SK-N-SH (cell line): ENCODE measurements at places on chromosomes 7 and 10. TPM values are rescaled to one million over a fixed set of nuclear protein-coding genes. Genes with fewer than 3 reads are reported as not detected.
A peak's percentile ranks its signal among the peaks of the same experiment; 100 is the strongest.

DNA sequence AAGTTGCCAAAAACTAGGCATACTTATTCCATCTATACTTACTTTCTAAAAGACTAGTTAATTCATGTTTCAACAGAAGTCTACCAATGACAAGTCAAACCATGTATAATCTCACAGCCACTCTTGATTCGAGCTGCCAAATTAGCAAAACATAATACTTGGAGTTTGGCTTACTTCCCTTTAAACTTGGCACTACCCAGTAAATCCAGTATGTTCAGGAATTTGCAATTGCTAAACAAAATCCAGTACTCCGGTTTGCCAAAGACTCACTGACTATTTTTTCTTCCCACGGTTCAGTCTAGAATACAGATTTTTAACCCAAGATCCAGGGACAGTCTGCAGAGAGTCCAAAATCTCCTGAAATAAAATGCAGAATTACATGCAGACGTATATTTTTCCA is 4.6 kb downstream of the OAT start:
- no peak overlapping the region for H3K27ac ChIP-seq
- H3K4me1 ChIP-seq: peaks cover 6% of the 10 kb centered on the region
- no peak overlapping the region for H3K4me3 ChIP-seq
- H3K36me3 ChIP-seq: peaks cover 29% of the 10 kb centered on the region
- no peak for DNase-seq

Gene EIF5AL1
- polyA plus RNA-seq: 0.26 and 1.0 TPM in 2 replicates

- peak; percentile 90 for DNase-seq
- peaks cover 18% of the 10 kb centered on the region for H3K36me3 ChIP-seq
- H3K4me1 ChIP-seq: peaks cover 15% of the 10 kb centered on the region
Measured at GRCh38 chr7:128792471-128793180, 858 bp downstream of the CCDC136 start.

Gene SLC26A3
- not detected in 2 replicates for polyA plus RNA-seq

Gene GLRX3
- 88.1 and 93.8 TPM in 2 replicates for polyA plus RNA-seq

Gene CLDN4
- 4.6 and 5.9 TPM in 2 replicates for polyA plus RNA-seq

Gene TRIM50
- not detected in 2 replicates for polyA plus RNA-seq

Gene NUTM2A
- 0.38 and 0.42 TPM in 2 replicates for polyA plus RNA-seq

DNA sequence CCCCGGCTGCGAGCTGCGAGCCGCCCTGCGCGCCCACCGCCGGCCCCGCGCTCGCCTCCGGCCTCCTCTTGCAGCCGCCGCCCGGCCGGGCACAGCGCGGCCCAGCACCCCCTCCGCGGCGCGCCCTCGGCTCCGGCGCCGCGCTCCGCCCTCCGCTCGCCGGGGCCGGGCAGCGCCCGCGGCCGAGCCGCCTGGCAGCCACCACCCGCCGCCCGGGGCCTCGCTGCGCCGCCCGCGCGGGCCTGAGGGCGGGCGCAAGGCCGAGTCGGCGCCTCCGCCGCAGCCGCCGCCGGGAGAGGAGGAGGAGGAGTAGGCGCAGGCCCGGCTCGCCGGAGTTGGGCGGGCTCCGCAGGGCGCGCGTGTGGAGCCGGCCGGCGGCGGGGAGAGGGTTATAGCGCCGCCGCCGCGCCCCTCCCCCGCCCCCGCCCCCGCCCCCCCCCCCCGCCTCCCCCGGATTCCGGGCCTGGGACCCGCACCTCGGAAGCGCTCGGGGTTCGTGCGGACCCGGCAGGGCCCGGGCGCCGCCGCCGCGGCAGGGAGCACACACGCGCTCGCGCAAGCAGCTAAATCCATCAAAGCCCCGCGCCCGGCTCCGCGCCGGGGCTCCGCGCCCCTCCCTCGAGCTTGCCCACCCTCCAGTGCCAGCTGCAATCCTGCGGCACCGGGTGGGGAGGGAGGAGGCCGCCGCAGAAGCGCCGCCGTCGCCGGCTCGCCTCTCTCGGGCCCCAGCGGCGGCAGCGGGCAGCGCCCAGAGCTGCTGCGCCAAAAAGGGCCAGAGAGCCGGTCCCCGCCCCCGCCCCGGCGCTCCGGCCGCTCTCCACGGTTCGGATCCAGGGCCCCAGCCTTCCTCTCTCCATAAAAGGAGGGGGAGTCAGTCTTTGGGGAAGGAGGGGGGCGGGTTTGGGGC is at the start of gene PDGFA:
PDGFA (minus strand) TSS at position 363 of the 907 bp plus-strand sequence. CDS start 845 bp downstream, outside the sequence.
- H3K4me1 ChIP-seq: peaks cover 20% of the 10 kb centered on the region
- peak within 1 kb of the TSS; percentile 67 for H3K4me3 ChIP-seq
- no peaks in the 10 kb centered on the region for H3K36me3 ChIP-seq
- H3K27me3 ChIP-seq: no peaks in the 10 kb centered on the region
- no peak within 1 kb of the TSS for H3K27ac ChIP-seq
- DNase-seq: peak; percentile 83

Gene SLC13A1
- polyA plus RNA-seq: not detected in 2 replicates

DNA sequence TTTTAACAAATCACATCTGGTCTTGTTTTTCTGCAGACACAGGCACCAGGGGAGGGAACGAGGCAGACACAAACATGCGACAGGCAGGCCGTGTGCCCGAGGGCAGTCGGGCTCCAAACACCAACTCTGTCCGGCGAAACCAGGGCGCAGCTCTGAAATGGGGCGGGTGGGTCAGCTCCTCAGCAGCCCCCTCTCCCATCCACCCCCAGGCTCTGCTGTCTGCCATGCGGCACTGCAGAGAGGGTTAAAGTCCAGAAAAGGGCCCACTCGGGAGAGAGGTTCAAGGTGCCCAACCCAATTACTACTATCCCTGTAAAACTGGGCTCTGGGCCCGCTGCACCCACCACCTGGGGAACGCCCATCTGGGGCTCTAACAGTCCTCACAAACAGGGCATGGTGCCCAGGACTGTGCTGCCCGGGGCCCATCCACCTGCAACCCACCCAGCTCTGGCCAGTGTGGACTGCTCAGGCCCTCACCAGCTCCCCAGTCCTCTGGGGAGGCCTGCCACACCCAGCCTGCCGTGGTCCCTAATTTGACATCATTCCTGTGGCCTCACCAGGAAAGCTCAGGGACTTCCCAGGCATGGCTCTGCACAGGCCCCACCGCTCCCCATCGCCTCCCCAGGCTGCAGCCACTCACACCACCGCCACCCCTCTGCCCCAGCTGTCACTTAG is 18.7 kb downstream of the YKT6 start:
- H3K4me3 ChIP-seq: no peak overlapping the region
- H3K4me1 ChIP-seq: peaks cover 51% of the 10 kb centered on the region; the same call in 1 of the 2 replicates
- H3K27ac ChIP-seq: peak overlapping the region; percentile 7
- H3K36me3 ChIP-seq: no peaks in the 10 kb centered on the region
